ENCODE measurements at places on chromosomes 1 and 21.
A peak's percentile ranks its signal among the peaks of the same experiment; 100 is the strongest.

GRCh38 chr1:70048336-70049094 is 156.9 kb downstream of the LRRC40 start:
- DNase-seq, result peak; percentile 61

GRCh38 chr1:230682882-230683610 is 30.9 kb downstream of the AGT start:
- DNase-seq, result peak; percentile 80

GRCh38 chr1:180975551-180975950 is 47.1 kb downstream of the STX6 start:
- DNase-seq, result no peak

DNA sequence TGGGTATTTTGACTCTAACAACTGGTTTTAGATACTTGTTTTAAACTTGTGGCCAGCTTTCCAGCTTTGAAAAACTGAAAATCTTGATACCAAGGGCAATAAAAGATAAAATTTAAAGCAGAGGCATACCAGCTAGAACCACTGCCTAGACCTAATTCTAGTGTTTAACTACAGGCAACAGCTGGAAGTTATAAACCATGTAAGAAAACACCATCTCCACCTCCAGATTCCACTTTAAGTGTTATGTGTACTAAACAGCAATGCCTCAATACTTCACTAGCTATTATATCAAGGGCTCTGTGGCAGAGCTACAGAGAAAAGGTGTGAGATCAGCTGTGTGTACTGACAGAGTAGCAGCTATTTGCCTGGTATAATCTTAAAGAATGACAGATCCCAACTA is 69.5 kb downstream of the LPAR3 start:
- DNase-seq, result no peak

DNA sequence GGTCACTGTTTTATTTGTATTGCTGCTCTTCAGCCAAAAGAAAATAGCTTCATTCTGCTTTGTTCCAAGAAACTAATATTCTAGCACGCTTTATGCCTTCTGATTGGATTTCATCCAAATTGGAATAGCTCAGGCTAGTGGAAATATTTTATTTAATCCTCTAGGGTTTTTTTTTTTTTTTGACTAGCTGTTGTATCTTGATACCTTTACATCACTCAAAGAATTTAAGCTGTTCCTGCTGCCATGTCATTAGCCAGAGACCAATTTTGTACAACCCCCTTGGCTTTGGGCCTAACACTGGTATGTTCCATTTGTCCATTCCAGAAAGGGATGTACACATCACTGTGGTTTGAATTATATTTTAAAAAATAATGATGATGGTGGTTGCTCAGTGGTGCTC is 103.0 kb downstream of the DISC1 start:
- DNase-seq, result no peak

DNA sequence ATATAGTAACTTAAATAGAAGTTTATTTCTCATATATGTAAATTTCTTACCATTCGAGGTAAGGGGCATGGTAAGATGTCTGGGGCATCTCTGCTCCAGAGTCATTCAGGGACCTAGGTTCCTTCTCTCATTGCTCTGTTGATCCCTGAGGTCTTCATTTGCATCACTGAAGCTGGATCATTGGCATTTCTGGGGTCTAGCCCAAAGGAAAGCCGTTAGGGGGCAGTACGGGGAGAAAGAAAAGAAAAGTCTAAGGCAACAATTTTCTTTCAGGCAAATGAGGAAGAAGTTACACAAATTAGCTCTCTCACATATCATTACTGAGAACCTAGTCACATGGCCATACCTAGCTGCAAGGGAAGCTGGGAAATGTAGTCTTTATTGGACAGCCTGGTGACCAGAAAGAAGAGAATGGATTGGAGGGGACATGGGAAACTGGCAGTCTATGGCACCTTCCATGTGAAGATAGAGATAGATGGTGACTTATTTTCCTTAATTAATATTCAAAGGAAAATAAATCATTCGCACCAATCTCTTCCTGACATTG is 10.2 kb upstream of the SUSD4 start:
- no peak for DNase-seq

DNA sequence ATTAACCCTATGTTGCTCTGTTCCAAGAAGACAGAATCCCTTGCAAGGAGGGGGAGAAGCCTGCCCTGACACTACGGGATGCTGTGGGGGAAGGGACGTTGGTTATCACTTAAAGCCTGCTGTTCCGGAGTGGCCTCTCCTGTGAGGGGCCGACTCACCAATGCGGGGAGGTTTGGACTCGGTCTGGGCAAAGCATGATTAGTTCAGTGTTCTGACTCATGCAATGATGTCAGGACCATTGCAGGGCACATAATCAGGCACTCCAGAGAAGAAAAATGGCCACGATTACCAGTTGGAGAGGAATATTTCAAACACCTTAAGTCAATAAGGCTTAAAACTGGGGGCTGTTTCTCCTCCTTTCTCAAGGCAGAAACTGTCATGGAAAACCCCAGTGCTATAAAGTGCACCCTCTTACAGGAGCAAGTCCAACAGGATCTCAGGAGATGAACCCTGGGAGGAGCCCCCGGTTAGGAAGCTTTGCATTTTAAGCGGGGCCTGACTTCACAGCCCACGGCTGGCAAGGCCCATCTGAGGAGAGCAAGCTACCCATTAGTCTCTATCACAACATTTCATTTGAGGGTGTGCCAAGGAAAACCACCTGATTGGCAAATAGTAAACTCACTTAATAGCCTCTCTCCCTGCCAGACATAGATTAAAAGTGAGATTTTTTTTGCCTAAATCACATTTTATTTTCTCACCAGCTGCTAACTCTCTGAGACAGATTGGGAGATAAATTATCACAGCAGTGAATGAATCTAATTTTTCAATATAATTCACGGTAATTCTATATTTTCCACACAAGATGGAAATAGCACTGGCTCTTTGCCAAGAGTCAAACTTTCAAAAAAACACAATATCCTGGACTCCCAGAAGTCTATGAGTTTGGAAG is 202.5 kb downstream of the C1orf94 start:
- no peak for DNase-seq

- peak; percentile 30 for DNase-seq
These were observed 555.8 kb downstream of the DPYD start for GRCh38 chr1:97365026-97365425.

GRCh38 chr1:100799548-100799947 is 80.0 kb downstream of the VCAM1 start:
- no peak for DNase-seq
